ENCODE measurements at places on chromosomes 2 and 18.

DNA sequence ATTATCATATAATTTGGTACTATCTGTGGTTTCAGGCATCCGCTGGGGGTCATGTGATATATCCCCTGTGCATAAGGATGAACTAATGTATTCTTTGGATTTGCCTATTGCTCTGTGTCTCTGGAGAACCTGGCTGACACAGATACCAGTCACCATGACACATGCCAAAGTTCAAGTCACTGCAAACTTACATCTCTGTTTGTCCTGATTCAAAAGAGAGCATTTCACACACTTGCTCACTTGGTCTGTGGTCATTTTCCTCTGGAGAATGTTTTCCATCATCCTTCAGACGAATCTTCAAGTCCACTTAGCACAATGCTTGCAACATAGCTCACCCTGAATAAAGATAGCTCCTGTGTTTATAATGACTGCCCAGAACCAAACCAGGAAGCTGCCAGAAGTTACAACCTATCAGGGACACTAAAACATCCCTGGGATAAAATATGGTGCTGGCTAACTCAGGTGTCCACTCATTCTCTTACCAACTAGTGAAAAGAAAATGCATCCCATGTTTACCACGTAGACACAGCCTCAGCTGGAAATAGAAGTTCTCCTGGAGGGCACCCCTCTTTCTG is 18.1 kb downstream of the SULT1C3 start:
- DNase-seq = no peak

DNA sequence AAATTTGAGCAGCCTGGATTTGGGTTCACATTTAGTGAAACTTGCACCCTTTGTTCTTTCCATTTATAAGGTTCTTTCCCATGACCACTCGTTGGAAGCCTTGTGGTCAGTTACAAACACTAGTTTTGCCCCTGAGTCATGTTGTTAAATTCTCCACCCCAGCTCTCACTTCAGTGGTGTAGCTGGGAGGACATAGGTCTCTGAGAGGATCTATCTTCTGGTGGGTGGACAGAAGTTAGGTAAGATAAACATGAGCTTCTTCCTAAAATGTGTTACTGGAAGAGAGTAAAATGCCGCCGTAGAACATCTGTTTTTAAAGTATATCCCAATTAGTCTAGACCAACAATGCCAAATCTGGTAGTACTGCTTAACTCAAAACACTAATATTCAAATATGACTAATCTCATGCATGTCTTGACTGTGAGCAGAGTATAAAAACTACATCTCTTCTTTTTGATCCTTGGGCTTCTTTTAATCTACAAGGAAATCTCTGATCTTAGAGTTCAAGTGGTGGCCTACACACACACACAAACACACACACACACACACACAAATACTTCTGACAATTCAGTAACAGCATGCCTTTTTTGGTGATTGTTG is 162.6 kb upstream of the FN1 start:
- no peak for DNase-seq

GRCh38 chr2:176356251-176356650 is 87.0 kb downstream of the MTX2 start:
- DNase-seq = no peak

- no peak for DNase-seq
Observed at GRCh38 chr2:218046238-218046637, 22.8 kb upstream of the RUFY4 start.

DNA sequence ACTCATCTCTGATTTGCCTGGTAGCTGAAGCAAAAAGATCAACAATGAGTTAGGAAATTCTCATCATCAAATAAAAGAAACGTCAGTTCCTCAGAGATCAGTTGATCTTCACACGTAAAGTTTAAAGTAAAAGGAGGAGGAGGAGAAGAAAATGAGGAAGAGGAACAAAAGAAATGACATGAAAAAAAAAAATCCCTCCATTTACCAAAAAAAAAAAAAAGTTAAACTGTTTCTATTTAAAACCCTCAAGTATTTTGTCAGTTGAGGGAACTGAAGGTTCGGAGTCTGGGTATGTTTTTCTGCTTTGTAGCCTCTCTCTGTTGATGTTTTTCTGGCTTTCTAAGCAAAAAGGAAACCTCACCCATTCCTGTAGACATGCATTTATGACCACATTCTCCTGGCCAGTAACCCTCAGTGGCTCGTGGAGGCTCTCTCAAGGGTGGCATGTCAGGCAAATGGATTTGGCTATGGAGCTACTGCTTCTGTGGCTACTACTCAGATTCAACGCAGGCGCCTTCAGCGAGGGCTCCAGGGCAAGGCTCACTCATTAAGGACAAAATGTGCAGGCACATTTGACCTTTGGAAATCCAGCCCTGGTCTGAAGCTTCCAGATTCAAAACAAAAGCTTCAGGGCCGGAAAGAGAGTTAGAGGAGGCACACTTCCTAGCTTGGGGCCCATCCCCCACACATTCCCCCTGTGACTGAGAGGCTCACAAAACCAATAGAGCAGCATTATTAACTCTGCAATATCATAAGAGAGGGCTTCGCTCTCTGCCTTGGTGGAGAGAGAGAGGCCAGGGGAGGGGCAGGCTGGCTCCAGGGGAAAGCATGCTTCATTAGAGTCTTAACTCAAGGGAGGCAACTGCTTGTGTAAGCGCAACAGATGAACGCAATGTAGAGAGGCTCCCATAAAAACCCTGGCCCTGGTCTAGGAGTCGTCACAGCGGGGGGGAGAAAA is 22.3 kb downstream of the KLF7 start:
- DNase-seq = peak; percentile 9

All from stimulated activated CD8-positive, alpha-beta memory T cell treated with anti-CD3 and anti-CD28 coated beads, Interleukin-7, amount 100 ng/mL, for 1 hour (primary cell).